Caco-2 (cell line): ENCODE measurements at places on chromosomes 7 and 10.
A peak's percentile ranks its signal among the peaks of the same experiment; 100 is the strongest.

DNA sequence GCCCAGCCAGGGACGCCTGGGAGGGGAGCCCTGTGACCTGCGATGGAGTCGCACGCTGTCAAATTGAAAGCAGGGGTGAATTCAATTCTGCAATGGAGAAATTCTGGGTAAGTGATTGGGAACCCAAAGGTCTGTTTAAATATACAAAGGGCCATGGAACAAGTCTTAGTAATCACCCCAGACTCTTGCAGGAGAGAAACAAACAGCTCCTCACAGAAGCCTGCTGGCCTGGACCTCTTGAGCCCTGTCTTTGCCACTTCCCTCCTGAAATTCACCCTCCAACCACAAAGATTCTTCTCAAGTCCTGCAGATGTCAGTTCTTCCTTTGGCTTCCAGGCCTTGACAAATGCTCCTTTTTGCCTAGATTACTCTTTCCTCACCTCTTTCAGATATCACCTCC, 97.3 kb downstream of the GLI3 start:
- no peak for DNase-seq

DNA sequence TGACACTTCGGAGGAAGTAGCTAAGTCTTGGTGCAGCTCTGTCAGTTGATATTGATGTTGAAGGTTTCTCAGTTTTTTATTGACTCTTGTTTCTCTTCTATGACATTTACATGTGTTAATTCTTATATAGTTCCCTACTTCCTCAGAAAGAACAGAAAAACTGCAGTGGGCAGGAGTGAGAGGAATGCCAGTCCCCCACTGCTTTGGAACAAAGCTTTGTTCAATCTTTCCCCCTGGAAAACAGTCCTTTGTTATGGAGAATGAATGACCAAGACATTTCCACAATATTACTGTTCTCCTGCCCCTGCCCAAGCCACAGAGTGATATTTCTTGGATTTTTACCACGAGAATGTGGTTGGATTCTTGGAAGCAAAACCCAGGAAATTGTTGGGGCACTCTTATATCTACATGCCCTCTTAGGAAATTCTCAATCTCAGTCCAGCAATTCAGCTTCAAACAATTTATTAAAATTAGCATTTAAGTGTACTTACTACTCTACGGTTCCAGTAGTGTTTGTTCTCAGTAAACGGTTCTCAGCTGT, 258.0 kb upstream of the KCND2 start:
- no peak for DNase-seq

DNA sequence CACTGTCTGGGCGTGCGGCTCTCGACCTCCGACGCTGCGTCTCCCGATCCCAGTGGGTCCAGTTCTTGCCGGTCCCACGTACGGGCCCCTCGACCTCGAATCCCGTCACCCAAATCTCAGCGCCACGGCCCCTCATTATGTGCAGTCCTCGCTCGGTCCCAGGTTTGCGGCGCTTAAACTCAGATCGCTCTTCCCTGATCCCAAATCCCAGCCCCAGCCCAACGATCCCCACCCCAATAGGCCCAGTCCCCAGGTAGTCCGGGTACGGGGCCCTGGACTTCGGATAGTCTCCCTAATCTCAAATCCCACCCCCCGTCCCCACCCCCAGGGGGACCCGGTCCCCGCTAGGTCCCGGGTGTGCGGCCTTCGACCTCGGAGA, 666 bp downstream of the HNRNPF start:
- DNase-seq = no peak

- no peak for DNase-seq
Observed at GRCh38 chr10:104642658-104643302, 1.7 kb downstream of the SORCS3 start.

- no peak for DNase-seq
Observed at GRCh38 chr10:70759781-70760180, 25.4 kb downstream of the TBATA start.

GRCh38 chr7:20343205-20343604, 12.5 kb downstream of the ITGB8 start:
- no peak for DNase-seq

DNA sequence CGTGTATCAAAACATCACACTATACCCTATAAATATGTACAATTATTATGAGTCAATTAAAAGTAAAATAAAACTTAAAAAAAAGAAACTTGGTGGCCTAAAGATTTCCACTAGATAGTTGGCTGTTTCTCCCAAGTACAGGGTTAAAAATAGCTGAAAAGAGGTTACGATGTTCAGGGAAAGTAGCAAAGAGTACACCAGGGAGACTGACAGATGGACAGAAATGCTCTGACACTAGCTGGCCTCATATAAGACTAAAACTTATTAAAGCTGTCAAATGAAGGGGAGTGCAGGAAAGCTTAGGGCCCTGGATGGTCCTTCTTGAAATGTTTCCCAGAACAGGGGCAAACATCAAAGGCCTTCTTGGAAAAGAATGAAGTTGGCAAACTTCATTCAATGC, 51.3 kb downstream of the TCAF1 start:
- no peak for DNase-seq

- no peak for DNase-seq
Observed at GRCh38 chr10:127012769-127013152, 107.5 kb downstream of the DOCK1 start.

GRCh38 chr7:79949778-79950177, 184.9 kb upstream of the GNAI1 start:
- DNase-seq = no peak

DNA sequence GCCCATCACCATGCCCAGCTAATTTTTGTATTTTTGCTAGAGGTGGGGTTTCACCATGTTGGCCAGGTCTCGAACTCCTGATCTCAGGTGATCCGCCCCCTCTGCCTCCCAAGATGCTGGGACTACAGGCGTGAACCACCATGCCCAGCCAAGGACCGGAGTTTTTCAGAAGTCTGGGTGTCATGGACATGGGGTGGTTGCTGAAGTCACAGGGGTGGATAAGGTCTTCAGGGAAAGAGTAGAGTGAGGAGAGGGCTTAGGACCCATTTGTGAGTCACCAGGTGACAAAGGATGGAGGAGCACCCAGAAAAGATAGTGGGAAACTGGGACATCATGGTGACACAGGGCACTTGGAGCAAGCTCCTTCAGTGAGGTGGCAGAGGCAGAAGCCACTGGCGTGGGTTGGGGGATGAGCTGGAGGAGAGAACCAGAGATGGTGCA, 2.8 kb upstream of the GPRIN2 start:
- DNase-seq = peak; percentile 39

DNA sequence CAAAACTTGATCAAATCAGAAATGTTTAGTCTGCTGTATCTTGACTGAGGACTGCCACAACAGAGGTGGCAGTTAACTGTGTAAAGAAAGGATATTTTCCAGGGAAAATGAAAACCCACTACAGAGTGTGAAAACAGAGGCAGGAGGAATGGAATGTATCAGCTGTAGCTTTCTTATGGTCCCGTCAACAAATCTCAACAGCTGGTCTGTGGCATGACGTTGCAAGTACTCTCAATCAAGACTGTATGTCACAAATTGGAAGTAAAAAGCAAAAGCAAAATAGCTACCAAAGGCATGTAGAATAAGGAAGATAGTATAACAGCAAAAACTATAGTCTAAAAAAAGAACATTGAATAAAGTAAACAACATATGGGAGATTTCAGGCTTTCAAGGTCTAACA, 123.5 kb downstream of the KMT2C start:
- no peak for DNase-seq

- DNase-seq = no peak
Observed at GRCh38 chr10:100245484-100246220, 16.3 kb upstream of the CHUK start.

DNA sequence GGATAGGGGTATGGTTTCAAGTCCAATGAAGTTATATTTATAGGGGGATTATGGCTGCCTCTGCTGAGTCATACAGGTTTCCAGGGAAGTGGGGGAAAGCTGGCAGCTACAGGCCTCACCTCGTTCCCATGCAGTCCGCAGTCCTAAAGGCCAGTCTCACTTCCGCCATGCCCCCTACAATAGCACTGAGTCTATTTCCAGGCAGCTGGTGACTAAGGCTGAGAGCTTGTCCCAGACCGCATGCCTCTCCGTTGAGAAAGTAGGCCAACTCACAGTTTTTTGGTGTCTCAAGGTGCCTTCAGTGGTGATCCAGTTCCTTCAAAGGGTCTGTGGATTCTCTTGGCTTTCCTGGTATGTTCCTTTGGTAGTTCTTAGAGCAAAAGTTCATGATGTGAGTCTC, 203.9 kb upstream of the GLI3 start:
- DNase-seq = no peak

DNA sequence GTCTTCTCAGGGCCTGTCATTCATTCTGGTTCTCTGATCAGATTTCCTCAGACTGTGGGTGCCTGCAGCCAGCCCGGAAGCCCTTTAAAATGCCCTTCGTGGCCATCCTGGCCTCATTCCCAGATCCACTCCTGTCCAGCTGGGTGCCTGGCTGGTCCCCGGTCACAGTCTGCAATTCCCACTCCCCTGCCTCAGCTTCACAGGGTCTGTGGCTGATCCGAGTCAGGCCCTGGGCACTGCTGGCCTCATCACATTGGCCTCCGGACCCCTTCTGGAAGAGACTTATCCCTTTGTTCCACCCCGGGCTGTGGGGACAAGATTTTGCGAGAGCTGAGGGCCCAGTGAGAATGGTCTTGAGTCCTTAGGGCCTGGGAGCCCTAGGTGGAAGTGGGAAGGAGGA, 12.1 kb downstream of the DOCK1 start:
- DNase-seq = no peak

GRCh38 chr7:14846405-14846804, 56.1 kb downstream of the DGKB start:
- DNase-seq = no peak

DNA sequence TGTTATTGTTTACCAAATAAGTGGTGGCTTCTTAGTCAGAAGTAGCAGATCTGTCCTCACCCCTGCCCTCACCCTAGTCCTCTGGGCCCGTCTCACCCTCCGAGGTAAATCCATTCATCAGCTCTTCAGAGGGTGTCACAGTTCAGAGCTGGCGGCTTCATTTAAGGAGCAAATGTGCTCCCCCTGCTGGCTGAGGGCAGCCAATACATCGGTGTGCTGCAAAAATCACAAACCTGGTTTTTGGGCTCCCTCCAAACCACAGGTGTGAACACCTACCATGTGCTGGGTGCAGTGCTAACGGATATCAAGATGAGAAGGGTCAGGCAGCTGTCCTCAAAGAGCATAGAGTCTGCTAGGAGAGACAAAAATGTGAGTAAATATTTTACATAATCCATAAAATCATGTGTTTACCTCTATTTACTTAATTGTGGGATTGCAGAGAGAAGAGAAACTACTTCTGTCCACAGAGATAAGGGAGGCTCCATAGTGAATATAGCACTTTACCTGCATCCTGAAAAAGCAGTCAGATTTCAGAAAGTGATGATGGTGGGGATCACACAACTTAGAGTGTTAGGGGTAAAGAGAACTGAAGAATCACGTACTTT, 15.5 kb upstream of the CRTAC1 start:
- DNase-seq = peak; percentile 60

- DNase-seq = no peak
Observed at GRCh38 chr7:45160417-45160881, 2.9 kb downstream of the RAMP3 start.

- no peak for DNase-seq
Observed at GRCh38 chr7:130208516-130208915, 856 bp downstream of the SSMEM1 start.

DNA sequence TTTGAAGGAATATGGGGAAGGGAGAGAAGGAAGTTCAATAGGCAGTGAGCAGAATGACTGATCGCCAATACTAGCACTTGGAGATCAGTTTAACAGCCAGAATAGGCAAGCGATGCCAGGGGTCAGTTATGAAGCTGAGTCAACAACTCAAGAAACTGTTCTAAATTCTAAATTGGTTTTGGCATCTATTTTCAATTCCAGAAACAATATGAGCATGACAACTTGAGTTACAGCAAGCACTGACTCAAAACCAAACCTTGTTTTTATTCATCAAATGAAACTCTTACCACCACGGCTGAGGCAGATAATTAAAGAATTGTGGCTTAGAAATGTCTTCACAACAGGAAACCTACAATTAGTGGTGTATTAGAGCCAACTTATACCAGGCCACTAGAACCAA, 180.5 kb upstream of the ASAH2 start:
- DNase-seq = no peak

- DNase-seq = no peak
Observed at GRCh38 chr7:102913826-102914225, 1.0 kb downstream of the LRRC17 start.

DNA sequence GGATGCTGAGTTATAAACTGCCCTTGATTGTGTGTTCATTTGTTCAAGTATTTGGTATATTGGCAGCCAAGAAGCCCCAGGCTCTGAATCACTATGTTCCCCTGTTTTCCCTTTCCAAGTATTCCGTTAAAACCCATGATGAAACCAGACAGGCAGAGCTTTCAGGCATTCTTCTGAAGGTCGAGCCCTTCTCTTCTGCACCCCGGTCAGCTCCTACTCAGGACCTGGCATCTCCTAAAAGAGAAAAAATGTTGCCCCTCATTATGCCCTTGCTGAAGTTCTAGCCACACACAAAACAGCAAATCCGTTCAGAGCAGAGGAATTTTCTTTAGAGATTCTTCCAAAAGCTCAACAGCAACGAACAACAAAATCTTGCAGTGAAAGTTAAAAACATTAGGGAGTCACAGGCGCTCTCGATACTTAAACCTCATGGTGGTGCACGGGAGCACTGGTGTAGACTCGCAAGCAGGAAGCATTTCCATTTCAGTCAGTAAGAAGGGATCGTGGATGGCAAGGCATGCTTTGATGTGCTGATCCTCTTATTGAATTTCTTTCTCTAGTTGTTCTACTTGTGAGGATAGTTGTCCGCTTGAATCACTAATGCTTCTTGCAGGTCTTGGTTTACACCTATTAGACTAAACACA, 264.9 kb downstream of the SKIDA1 start:
- DNase-seq = no peak

GRCh38 chr7:113832196-113832745, 86.5 kb downstream of the PPP1R3A start:
- no peak for DNase-seq

GRCh38 chr10:104683567-104683966, 42.5 kb downstream of the SORCS3 start:
- no peak for DNase-seq

DNA sequence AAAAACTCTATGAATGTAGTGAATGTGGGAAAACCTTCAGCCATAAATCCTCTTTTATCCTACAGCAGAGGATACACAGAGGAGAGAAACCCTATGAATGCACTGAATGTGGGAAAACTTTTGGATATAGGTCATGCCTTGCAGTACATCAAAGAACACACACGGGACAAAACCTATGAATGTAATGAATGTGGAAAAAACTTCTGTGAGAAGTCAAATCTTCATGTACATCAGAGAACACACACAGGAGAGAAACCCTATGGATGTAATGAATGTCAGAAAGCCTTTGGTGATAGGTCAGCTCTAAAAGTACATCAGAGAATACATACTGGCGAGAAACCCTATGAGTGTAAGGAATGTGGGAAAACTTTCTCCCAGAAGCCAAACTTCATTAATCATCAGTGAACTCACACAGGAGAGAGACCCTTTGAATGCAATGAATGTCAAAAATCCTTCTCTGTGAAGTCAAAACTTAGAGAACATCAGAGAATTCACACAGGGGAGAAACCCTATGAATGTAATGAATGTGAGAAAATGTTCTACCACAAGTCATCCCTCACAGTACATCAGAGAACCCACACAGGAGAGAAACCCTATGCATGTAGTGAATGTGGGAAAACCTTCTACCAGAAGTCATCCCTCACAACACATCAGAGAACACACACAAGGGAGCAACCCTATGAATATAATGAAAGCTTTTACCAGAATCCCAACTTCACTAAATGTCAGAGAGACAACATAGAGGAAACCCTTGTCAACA, 45.6 kb downstream of the ZNF487 start:
- DNase-seq = no peak
